ENCODE measurements at places on chromosomes 5 and 9. TPM values are rescaled to one million over a fixed set of nuclear protein-coding genes. Genes with fewer than 3 reads are reported as not detected.

NSMF gene
- 51.2 TPM for polyA plus RNA-seq

C5orf24 gene
- polyA plus RNA-seq: 71.7 TPM

GDA gene
- polyA plus RNA-seq: 0.26 TPM

INPP5E gene
- polyA plus RNA-seq: 24.0 TPM

PCDHGA7 gene
- not detected for polyA plus RNA-seq

LCN9 gene
- 2.5 TPM for polyA plus RNA-seq

WDR5 gene
- polyA plus RNA-seq: 35.8 TPM

CCDC180 gene
- polyA plus RNA-seq: 5.7 TPM

ECSCR gene
- polyA plus RNA-seq: not detected
